Activated T-helper 17 cell treated with anti-CD3 and anti-CD28 coated beads, Interleukin-2, amount 50 U/mL, for 72 hours (primary cell): ENCODE measurements at places on chromosomes 6 and 20.

- no peak for ATAC-seq
These were observed 86.9 kb upstream of the VSTM2L start for GRCh38 chr20:37816003-37816402.

GRCh38 chr6:159718634-159719033, 8.7 kb upstream of the WTAP start:
- ATAC-seq: no peak

DNA sequence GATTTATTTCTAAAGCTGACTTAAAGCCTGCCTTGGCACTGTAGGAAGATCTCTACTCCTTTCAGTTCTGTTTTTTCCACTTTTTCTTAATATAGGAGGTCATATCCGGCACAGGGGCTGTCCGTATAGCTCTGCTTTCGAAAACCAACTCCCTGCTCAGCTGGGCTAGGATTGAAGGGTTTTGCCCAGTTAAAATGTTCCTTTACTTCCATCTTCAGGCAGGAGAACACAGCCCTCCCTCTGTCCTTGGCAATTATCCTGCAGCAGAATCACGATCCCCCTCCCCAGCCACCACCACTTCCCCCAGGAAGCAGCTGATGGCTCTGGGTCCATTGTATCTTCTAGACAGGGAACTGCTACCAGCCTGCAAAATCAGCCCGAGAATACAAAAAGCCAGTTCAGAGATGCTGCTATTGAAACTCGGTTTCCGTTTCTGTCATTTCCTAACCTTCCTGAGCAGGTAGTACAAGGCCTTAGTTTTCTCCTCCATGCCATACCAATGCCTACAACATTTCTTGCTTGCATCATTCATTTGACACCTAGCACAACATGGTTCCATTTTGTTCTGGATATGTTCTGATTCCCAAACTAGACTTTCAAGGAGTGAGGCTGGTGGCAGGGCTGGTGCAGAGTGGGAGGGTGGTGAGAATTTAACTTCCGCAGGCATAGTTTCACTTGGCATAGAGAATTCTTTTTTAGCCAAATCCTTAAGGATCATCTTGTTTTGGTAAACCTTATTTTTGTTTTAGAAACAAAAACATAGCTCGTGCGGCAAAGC, 53.9 kb downstream of the FAM50B start:
- no peak for ATAC-seq

DNA sequence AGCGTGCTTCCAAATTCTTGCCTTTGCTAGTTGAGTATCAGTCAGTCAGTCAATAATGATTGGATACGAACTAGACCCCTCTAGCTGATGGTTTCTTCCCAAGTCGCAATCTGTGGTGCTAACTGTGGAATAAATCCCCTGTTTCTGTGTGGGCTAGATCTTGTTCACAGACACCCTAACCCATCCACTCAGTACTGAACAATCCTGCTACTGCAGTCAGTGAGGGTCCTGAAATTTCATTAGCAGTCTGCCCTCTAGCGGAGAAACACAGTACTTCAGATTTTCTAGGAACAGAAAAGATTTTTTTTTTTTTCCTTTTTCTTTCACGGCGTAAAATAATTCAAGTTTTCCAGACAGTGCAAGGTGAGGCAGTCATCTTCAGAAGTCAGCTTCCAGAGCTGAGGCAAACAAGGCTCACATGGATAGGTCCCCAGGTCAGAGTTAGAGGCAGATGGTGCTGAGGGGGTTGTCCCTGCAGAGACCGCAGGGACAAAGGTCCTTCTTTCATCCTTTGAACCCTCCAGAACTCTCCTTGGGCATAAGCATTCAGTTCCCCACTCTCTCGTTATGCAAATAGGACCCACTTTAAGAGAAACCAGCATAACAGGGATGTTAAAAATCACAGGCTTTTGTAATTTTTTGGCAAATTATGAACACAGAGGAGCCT, 119.6 kb downstream of the SCML4 start:
- ATAC-seq: no peak

- ATAC-seq: no peak
These were observed 325.1 kb downstream of the SOX4 start for GRCh38 chr6:21918666-21919065.

GRCh38 chr6:78340755-78341154, 526.6 kb upstream of the IRAK1BP1 start:
- no peak for ATAC-seq

GRCh38 chr20:32344835-32345506, 13.2 kb upstream of the ASXL1 start:
- ATAC-seq: no peak

DNA sequence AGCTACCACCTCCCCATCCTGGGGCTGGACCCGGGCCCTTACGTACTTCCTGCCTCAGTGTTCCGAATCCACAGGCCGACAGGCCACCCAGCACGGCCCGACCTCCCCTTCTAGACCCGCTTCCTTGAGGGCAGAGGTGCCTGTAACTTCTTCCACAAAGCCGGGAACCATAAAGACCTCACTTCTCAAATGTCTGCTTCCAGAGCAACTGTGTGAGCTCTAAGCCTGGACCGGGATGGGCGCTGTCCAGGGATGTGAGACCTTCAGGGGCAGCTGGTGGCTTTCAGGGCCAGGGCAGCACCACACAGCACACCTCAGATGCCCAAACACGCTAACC, 9.3 kb downstream of the SLC2A4RG start:
- no peak for ATAC-seq

DNA sequence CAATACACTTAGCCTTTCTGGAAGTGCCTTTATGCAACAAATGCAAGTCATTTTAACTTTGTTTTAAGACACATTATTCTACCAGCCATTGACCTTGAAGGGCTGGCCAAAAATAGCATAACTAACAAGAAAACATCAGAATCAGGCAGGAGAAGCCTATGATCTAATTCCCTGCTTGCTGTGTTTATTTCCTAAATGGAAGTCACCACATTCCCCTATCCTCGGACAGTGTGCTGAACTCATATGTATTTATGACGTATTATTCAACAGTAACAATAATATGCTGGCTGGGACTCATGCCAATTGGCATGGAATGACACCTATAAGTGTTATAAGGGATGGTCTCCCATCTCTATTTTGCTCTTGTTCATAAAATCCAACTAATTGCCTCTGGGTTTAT, 140.7 kb downstream of the MAP3K7 start:
- no peak for ATAC-seq

DNA sequence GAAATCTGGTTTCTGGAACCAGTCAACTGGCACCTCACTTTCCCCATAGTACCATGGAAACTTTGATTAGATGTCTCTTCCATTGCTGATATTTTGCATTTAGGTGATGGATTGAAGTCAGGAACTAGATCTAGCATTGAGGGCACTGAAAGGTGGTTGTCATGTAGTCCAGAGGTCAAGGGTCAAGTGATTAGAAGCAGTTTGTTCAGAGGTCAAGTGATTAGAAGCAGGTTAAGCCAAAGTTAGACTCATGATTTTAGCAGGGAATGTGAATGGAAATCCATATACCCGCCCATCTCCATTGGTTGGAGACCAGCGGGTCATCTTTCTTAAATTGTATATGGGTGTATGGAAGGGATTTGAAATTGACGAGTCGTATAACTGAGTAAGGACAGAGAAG, 51.2 kb downstream of the CBFA2T2 start:
- no peak for ATAC-seq

DNA sequence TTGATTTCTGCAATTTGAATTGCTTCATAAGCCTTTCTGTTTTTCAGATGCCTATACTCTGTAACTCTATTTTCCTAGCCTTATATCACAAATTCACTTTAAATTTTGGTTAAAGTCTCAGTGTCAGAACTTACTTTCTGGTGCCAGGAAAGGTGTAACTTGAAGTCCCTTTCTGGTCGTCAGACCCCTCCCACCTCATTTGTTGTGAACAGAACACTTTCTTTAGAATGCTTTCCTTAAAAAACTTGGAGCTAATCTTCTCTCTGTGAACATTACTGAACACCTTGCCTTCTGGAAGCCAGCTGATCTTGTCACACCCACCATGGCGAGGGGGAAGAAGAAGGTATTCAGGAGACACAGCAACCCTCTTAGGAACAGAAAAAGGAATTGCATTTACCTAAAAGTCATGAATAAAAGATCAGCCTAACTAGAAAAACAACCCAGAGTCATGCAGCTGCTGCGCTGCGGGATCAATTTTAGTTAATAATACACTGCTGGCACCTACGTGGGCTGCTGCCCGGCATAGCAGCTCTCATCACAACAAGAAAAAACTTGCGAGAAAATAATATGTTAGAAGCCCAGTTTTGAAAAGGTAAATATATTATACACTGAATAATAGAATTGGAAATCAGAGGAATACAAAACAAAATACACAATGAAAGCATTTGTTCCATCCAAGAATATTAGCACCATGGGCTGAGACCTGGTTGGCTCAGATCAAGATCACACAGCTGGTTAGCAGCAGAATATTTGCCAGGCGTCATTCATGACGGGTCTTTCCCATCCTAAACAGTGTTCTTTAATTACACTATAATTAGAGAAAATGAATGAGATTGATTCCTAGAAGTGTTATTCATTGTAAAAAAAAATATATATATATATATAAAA, 5.8 kb upstream of the FAM217A start:
- ATAC-seq: no peak

DNA sequence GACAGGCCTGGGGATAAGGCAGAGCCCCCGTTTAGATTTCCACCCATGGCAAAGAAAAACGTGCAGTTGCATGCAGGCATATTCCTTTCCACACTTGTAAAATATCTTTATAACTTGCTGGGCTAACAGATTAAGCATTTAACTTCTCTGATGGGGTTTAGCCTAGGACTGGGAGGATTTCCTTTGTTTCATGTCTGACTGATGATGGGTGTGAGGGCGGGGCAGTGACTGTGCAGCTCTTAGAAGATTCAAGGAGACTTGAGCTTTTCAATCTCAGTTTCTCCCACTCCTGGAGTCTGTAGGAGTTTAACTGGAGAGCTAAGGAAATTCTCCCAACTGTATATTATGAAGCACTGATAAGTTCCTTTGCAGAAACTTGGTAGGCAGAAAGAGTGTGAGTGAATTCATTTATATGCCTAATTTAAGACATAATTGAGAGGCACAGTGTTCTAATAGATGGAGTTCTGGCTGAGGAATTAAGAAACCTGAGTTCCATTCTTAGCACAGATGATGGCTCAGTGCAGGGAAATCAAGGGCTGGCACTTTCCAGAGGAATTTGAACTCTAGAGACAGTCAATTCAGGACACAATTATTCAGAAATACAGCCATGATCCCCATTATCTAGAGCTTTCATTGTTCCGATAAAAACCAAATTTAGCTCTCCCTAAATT, 214.6 kb upstream of the CNR1 start:
- no peak for ATAC-seq

DNA sequence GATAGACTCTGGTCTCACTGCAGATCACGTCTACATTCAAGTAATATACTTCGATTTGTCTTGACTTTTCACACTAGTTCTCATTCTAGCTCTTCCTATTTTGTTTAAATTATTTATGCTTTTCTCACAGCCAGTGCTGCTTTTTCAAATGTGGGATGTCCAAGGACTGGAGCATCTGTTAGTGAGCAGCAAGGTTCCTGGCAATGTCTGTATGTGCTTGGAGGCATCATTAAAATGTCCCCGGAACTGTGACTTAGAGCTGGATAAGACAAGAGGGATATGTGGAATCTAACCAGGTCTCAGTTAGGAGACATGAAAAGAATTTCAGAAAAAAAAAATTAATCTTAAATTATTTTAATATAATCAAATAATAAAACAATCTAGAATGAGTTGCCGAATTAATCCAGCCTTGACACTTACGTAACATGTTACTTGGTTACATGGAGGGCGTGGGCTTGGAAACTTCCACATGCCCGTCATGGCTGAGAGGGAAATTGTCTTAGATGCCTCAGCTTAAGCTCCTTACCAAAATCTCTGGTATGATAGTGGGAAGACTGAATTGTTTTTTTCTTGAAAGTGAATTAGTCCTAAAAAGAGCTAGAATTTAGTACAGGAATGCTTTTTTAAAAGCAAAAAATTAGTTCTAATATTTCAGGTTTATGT, 21.4 kb upstream of the CARMIL1 start:
- ATAC-seq: no peak

GRCh38 chr6:138404666-138405337, 779 bp downstream of the HEBP2 start:
- ATAC-seq: no peak

DNA sequence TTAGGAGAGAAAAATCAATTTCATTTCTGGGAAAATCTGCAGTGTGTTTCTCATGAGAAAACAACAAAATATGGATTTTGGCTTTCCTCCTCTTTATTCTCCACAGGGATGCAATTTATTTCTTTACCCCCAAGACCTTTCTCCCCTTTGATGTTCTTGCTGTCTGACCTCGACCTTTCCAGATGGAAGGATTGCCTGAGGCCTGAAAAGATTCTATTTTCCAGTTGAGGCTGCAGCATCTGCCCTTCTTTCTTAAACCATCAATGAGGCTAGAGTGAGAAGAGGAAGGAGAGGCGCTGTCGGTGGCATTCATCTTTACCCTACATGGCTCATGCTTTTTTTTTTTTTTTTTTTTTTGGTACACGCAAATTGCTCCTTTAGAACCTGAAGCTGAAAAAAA, 344.2 kb upstream of the BTBD3 start:
- ATAC-seq: no peak

- no peak for ATAC-seq
These were observed 14.7 kb downstream of the SLC13A3 start for GRCh38 chr20:46636514-46636913.

DNA sequence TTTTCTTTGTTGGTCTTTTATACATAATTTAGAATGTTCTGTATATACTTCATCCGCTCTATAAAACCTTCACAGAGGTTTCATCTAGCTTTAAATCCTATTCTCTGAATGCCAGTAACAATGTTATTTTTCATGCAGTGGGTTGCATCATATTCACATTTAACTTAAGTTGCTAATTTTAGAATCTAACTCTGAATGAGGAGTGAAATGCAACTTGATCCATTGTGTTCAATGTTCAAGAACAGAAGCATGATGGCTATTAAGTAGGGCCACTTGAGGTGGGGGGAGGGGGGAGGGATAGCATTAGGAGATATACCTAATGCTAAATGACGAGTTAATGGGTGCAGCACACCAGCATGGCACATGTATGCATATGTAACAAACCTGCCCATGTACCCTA, 224.5 kb downstream of the NKAIN2 start:
- no peak for ATAC-seq

DNA sequence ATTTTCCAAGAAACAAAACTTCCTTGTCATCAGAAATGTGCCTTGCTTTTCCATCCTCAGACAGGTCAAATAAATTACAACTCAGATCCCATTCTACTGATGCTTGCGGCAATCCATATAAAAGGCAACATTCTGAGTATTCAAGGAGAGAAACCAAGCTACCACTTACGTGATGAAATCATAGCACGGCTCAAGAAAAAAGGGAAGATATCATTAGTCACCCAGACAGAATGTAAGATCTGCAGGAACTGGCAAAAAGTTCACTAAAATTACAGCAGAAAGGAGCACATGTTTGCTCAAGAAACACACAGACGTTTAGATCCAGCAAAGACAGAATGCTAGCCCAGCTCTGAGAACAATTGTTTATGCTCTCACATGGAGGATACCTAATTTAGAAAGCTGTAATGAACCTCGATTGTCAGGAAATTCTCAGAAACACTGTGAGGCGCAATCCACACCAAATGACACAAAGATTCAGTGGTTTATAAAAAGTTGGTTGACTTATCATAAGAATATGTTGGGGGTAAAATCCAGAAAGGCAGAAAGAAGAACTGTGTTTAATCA, 304.2 kb downstream of the ADGRG6 start:
- no peak for ATAC-seq

GRCh38 chr6:36888654-36889481, 3.1 kb downstream of the C6orf89 start:
- no peak for ATAC-seq

GRCh38 chr6:137772541-137773250, 94.4 kb upstream of the TNFAIP3 start:
- no peak for ATAC-seq
